ENCODE measurements at places on chromosomes 4 and X.

DNA sequence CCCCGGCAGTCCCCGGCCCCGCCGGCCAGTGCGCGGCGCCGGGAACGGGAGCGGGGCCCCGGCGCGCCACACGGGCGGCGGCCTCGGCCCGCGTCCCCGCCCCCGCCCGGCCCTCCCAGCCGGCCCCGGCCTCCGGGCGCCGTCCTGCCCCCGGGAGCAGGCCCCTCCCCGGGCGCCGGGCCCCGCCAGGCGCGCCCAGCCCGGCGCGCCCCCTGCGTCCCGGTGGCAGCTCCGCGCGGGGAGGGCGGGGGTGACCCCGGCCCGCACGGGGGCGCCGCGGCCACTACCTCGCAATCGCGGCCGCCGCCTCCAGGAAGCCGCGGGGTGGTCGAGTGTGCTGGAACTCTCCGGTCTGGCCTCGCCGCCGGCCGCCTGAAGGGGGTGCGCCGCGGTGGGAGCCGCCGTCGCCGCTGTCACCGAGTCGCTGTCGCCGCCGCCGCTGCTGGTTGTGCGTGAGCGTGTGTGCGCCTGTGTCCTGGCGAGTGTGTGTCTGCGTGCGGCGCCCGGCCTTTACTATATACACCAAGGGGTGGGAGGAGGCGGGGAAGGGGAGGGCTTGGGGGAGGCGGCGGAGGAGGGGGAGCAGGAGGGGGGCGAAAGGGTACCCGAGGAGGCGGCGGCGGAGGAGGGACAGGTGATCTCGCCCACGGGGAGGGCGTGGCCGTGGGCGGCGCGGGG, at the start of gene RAI2:
Gene RAI2 (minus strand): TSS at position 488 of the 678 bp plus-strand sequence. CDS start 59,288 bp downstream, outside the sequence.
- peak; percentile 9 for DNase-seq

DNA sequence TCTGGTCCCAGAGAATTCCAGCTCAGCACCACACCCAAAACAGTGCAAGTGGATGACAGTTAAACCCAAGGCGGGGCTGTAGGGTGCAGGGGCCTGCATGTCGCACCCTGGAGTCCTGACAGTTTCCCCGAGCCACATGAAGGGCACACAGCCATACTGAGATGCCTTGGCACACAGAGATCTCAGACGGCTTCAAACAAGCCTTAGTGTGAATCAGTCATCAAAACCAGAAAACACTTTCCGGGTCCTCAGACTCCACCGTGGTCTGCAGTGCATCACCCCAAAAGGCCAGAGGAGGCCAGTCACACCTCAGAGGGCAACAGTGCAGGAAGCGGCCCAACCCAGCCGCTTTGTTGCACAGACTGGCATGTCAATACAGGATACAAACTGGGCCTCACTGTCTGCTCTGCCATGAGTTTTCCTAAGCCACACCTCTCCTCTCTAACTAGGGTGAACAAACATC, 64.6 kb upstream of the ENPP6 start:
- DNase-seq: no peak

- DNase-seq: no peak
These were observed 88.5 kb downstream of the FRAS1 start for GRCh38 chr4:78145622-78146021.

GRCh38 chr4:55038176-55038890, 87.1 kb downstream of the KDR start:
- no peak for DNase-seq

DNA sequence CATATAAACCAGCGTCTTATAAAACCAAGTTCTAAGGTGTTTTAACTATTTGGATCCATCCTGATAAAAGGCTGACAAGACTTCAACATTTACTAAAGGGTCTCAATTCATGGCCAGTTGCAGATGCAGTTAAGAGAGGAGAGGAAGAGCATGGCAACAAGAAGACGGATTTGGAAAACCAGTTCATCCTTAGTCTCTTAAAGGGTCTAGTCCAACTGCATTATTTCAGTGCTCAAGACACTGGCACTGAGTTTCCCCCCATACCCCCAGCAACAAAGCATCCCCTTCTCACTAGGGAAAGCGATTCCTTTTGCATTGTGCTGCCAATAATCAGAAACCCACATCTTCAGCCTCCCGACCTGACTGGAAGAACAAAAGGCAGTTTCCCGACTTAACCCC, 90.3 kb upstream of the TFDP3 start:
- no peak for DNase-seq

GRCh38 chr4:81021981-81022380, 8.5 kb upstream of the BMP3 start:
- no peak for DNase-seq

DNA sequence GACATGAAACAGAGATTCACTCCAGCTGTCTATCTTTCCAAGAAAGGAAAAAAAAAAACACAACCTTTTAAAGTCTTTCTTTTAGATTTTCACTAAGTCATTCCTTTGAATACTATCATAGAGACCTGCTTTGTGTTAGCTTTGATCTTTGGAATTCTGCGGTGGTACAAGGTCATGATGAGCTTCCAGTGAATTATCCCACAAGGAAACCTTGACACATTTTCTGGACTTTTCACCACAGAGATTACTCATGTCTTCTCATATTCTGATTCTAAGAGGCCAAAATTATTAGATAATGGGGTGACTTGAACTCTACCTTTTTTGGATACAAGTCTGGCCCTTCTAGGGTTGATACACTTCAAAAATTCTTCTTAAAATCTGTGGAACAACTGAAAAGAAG, 201.6 kb downstream of the PACRGL start:
- no peak for DNase-seq

DNA sequence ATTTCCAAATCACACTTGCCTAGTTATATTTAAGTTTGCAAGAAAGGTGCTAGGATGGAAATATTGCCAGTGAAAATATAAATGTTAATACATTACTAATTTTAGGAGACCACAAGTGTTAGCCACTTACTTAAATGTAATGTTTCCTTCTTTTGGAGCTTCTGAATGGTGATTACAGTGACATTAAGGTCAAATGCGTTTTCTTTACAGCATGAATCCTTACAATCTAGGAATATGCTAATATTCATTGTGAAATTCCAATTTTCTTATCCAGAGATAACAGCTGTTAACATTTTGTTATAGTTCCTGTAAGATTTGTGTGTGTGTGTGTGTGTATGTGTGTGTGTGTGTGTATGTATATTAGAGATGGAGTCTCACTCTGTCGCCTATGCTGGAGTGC, 70.2 kb upstream of the NUDT6 start:
- no peak for DNase-seq

- no peak for DNase-seq
These were observed 164.2 kb upstream of the SPRY1 start for GRCh38 chr4:123232439-123232838.

GRCh38 chr4:1249148-1249730, 309 bp upstream of the CTBP1 start:
- DNase-seq: peak; percentile 84

DNA sequence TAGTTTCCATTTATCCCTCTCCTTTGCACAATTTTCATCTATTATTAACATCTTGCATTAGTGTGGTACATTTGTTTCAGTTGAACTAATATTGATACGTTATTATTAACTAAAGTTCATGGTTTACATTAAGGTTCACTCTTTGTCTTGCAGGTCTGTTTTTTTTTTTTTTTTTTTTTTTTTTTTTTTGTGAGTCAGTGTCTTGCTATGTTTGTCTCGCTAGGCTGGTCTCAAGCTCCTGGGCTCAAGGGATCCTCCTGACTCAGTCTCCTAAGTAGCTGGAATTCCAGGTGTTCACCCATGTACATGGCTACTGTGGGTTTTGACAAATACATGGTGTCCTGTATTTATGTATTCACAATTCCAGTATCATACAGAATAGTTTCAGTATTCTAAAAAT, 6.8 kb downstream of the TBC1D19 start:
- no peak for DNase-seq

- no peak for DNase-seq
These were observed 13.4 kb upstream of the STK32B start for GRCh38 chr4:5037553-5038551.

Measured in hypothalamus (tissue), 51 donors.